Heart right ventricle (tissue), 16 donors: ENCODE measurements at places on chromosomes 3 and 15.

- DNase-seq = no peak
Observed at GRCh38 chr3:194640829-194641228, 7.6 kb upstream of the TMEM44 start.

DNA sequence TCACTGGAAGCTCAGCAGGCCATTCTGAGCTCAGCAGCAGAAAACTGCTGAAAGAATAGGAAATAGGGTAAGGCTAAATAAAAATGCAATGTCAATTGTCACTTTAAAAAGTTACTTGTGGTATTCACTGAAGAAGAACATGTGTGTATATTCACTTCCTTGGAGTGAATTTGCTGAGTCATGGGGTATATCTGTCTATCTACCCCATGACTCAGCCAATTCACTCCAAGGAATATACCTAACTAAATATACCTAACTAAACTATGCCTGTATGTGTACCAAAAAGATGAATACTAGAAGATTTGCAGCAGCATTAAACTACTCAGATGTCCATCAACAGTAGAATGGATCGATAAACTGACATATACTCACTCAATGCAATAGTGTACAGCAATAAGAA is 69.5 kb upstream of the KCNAB1 start:
- DNase-seq = no peak

- no peak for DNase-seq
Observed at GRCh38 chr3:15199493-15200105, 6.4 kb upstream of the CAPN7 start.

- peak; percentile 25 for DNase-seq
Observed at GRCh38 chr3:151460774-151461450, at the start of gene IGSF10. TSS of gene IGSF10 (minus strand) at chr3:151461061. CDS start at chr3:151458709, 2,352 bp downstream.

GRCh38 chr3:119969759-119970158 is 124.5 kb downstream of the GSK3B start:
- no peak for DNase-seq

- no peak for DNase-seq
Observed at GRCh38 chr15:89021224-89021623, 67.0 kb upstream of the ABHD2 start.

GRCh38 chr3:26628915-26629314 is 6.3 kb downstream of the LRRC3B start:
- no peak for DNase-seq

DNA sequence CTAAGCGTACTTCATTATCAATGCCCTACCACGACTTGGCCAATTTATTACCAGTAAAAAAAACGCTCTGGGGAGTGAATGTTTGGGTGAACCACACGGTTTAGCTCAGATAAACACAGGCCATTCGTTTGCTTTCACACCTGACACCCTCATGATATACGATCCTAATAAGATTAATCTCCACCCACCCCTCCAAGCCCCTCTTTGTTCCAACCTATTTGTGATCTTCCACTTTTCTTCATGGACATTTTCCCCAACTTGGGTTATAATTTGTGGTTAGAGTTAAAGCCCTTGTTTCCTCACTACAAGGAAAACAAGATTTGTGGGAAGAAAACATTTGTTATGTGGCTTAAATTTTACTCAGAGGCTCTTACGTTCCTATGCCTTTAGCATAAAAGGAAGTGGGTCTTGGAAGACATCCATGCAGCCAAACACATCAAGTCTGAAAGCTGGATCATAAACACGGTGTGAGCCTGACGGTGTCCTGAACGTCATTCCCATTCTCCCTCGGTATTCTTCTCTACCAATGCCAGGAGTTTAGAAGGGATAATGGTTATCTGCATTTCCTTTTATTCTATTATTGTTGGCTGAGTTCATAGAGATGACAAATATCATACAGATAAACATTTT is 518.9 kb downstream of the NR2F2 start:
- DNase-seq = no peak

DNA sequence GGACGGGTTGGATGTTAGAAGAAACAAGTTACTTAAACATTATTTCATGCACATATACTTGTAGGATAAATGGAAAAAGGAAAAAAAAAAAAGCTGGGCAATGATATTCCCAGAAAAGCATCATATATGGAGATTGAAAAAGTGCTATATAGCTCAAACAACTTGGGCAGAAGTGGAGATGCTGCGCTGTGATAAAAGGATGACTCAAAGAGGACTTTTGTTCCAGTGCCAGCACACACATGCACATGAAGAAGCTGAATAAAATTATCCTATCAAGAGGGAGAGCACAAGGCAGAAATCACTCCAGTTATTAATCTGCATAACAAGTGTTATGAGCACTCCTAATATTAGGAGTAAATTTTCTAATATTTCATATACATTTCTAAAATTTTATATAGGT is 30.9 kb downstream of the FRMD4B start:
- DNase-seq = no peak

DNA sequence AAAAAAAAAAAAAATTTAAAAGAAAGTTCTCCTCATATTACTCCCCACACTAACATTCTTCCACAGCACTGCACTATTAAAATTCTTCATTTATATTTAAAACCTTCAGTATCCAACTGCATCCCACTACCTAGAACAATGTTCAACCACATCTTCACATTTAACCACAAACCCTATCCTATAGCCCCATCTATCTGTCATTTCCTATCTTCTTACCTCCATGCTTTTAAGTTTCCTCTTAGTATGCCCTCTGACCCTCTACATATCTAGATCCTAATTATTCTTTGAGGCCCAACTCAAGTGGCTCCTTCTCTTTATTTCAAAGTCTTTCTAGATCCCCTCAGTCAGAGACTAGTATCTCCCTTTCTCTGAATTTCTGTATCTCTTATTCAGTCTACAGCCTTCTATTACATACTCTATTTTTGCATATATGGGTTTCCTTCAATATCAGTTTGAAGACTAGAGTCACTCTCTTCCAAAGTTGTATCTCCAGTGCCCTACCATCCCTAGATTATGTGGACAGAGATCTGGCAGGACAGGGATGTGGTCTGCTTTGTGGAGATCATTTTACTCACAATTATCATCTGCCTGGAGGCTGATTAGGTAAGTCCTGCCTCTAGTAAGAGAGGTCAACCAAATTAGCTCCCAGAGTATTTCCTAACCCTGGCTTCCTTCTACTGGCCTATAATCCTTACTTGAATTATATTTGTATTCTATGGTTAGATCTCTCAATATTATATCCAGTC is 1.4 kb downstream of the CIAO2A start:
- no peak for DNase-seq

GRCh38 chr3:189288348-189289235 is 116.8 kb downstream of the TPRG1 start:
- no peak for DNase-seq

GRCh38 chr3:41222012-41222411 is 22.7 kb downstream of the CTNNB1 start:
- DNase-seq = no peak

- DNase-seq = no peak
Observed at GRCh38 chr15:95869920-95870319, 460.6 kb upstream of the NR2F2 start.

GRCh38 chr3:74613060-74613459 is 1.4 kb downstream of the CNTN3 start:
- no peak for DNase-seq

DNA sequence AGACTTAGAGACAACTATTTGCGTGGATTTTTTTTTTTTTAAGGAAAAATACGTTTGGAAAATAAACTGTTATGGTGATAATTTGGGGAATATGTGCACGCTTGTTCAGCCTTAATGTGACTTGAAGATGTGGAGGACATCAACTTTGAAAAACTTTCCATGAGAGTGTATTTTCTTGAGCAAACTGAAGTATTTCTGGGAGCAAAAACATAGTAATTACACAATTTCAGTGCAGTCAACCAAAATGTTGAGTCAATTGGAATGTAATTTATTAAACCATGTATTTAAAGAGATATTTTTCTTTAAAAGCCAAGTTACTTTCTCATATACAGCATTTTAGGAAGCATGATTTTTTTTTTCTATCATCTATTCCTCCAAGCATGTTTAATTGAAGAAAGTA is 80.3 kb upstream of the FLNB start:
- no peak for DNase-seq

DNA sequence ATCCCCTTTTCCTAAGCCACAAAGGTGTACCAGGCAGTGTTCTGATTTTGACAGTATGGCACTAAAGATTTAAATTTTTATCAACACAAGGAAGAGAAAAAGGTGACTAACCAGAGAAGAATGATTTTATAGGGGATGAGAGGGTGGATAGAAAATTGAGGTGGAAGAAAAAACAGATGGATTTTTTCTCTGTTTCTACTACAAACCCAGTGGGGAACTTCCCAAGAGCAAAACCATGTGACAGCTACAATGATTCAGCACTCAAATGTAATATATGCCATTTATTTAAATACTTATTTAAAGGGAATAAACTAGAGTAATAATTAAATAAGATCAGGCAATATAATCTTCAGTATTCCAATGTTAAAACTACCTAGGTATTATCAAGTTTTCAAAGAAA is 11.1 kb downstream of the DCUN1D1 start:
- no peak for DNase-seq

DNA sequence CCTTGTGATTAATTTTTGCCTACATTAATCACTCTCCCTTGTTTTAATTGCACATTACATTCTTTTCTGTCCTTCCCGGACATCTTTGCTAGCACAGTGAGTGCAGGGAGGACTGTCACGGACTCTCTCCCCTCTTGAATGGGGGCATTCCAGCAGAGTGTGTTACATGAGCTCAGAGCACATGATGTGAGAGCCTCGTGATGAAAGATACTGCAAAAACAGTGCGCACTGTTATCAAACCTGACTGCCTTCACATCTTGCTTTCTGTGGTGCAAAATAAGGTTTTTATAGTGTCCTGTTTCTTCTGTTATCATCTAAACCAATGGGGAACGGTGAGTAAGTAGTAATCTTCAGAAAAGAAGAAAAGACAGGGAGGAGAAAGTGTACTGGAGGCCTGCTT is 167.5 kb downstream of the PGPEP1L start:
- DNase-seq = peak; percentile 33

DNA sequence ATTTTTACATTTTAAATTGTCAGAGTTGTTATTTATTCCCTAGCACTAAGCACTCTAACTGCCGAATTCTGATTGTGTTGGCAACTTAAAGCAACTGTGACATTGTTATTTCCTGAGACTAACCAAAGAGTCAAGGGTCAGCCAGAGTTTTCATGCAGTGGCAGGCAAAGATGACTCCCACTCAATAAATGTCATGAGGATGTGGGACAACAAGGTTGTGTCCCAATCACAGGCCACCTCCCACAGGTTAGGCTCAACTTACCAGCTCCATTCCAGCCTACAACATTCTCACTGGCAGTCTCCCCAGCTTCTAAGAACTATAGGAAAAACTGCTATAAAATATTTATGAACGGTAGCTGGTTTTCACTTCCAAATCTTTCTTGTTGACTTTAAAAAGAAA is 80.1 kb downstream of the RSL24D1 start:
- DNase-seq = no peak

GRCh38 chr15:38666865-38667510 is 102.4 kb upstream of the RASGRP1 start:
- no peak for DNase-seq

DNA sequence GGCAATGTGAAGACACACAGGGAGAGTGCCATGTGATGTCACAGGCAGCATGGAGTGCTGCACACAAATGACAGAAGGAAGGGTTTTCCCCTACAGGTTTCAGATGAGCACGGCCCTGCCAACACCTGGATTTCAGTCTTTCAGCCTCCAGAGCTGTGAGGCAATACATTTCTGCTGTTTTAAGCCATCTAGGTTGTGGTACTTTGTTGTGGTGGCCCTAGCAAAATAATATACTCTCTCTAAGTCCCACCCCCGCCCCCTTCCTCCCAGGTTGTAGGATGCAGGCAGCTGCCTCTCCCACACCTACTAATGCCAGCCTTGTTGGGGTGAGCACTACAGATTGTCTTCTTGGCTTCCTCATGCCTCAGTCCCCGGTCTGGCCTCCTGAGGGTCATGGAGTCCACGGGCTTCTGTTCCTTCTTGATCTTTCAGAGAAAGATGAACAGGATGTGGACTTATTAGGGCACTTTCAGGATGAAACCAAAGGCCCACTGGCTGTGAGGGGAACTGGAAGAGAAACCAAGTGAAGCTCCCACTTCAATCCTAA is 180.0 kb downstream of the CD47 start:
- no peak for DNase-seq

DNA sequence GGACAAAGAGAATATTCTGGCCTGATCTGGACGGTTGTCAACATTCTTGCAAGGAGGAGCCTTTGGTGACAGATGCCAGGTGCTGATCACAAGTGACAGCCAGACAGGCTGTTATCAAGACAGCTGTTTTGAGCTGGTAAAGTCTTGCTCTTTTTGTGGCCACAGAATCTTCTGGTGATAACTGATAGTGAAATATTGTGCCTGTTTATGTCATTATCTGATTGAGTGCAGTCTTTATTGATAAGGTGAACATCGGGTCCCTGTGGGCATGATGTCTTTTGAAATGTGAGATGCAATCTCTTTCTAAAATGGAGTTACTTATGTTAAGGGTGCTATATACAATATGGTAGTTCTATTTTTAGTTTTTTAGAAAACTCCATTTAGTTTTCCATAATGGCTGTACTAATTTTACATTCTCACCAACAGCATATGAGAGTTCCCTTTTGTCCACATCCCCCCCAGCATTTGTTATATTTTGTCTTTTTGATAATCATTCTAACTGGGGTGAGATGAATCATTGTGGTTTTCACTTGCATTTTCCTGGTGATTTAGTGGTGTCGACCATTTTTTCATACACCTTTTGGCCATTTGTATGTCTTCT is 10.7 kb downstream of the CEP63 start:
- DNase-seq = no peak

DNA sequence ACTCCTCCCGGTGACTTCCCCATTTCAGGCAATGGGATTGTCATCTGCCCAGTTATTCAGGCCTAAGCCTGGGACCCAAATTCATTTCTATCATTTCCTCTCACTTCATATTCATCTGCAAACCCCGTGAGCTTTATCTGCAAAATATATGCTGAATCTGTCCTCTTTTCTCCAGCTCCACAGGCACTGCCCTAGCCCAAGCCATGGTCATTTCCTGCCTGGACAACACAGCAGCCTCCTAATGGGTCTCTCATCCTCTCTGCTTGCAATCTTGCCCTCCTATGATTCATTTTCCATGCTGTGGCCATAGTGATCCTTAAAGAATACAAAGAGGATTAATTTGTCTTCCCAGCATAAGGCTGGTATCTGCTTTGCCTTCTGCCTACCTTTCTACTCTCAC is 6.1 kb downstream of the RBP2 start:
- no peak for DNase-seq

- DNase-seq = no peak
Observed at GRCh38 chr3:132966374-132966773, 71.8 kb upstream of the TMEM108 start.

GRCh38 chr15:77358545-77359240 is 61.2 kb downstream of the PEAK1 start:
- no peak for DNase-seq

- no peak for DNase-seq
Observed at GRCh38 chr3:159260049-159260662, 458.3 kb downstream of the MFSD1 start.

GRCh38 chr3:63385629-63386028 is 107.5 kb downstream of the SYNPR start:
- DNase-seq = no peak

DNA sequence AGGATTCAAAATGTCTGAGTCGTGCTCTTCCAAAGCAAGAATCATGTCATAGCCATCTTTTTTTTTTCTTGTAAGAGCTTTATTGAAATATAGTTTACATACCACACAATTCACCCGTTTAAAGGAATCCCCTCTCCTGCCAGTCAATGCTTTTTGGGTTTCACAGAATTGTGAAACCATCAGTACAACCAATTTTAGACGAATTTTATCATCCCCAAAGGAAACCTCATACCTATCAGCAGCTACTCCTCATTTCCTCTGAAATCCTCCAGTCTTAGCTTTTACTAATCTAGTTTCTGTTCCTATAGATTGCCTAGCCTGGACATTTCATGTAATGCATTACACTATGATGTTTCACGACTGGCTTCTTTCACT is 39.6 kb downstream of the ADIPOQ start:
- no peak for DNase-seq
